ENCODE measurements at places on chromosomes 5 and 9. TPM values are rescaled to one million over a fixed set of nuclear protein-coding genes. Genes with fewer than 3 reads are reported as not detected.

FSD1L gene
- 7.5 TPM for total RNA-seq

NSA2 gene
- 72.4 TPM for total RNA-seq

CAMK2A gene
- not detected for total RNA-seq

SLC45A2 gene
- not detected for total RNA-seq

ARL14EPL gene
- total RNA-seq: 0.58 TPM

SLC6A19 gene
- total RNA-seq: not detected

ACOT12 gene
- not detected for total RNA-seq

NSG2 gene
- total RNA-seq: not detected

TEX48 gene
- not detected for total RNA-seq

- DNase-seq: no peak
Observed at GRCh38 chr9:126298063-126298801, 28.4 kb upstream of the MVB12B start.

- DNase-seq: peak; percentile 94
Observed at GRCh38 chr5:14187660-14188059, 44.5 kb downstream of the TRIO start.

GRCh38 chr9:86604741-86605140, 250.5 kb upstream of the TUT7 start:
- no peak for DNase-seq

GRCh38 chr5:40791715-40792139, 6.4 kb downstream of the PRKAA1 start:
- DNase-seq: no peak

- DNase-seq: no peak
Observed at GRCh38 chr9:86907346-86907745, 40.0 kb downstream of the GAS1 start.

GRCh38 chr9:109473329-109473728, 24.8 kb downstream of the PTPN3 start:
- no peak for DNase-seq

GRCh38 chr9:6711403-6711802, 46.4 kb upstream of the KDM4C start:
- no peak for DNase-seq

GRCh38 chr9:7303907-7304626, 495.5 kb downstream of the DMAC1 start:
- DNase-seq: no peak

DNA sequence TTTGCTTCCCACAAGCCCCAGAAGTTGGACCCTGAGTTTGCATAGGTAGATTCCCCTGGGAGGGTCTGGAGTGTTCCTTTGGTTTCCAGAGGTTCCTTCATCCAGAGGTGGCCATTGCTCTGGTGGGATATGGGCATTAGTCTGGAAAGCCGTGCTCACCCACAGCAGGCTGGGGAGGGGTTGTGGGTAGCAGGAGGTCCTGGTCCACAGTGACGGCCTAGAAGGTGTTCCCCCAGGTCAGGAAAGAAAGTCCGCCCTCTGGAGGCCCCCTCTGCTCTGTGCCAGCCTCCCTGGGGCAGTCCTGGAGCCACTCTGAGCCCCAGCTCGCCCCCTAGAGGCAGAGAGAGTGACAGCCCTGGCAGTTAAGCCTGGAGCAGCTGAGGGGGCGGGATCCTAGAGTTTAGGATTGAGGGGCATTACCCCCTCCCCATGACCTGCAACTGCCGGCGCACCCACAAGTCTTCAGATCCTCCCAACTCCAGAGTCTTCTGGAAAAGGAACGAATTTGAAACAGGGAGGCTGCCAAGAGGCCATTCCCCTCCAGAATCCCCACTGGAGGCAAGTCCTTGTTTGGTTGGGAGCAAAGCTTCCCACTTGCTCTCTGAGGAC, 36.8 kb downstream of the NDST1 start:
- DNase-seq: peak; percentile 69

DNA sequence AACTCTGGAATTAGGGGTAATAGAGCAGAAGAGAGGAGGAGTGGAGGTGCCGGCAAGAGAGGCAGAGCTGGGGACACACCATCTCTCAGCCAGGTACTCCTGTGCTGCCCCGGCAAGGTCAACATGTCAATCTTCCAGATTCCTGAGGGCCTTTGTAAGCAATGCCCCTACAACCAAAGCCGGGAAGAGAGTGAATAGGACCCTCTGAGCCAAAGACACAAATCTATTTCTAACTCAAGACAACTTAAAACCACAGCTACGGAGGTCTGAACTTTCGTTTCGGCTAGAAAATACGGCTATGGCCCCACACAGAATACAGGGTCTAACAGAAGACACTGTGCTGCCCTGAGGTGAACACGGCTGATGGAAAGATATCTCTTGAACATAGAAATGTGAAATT, 66.6 kb downstream of the SERINC5 start:
- no peak for DNase-seq

- no peak for DNase-seq
Observed at GRCh38 chr9:92970467-92970923, 23.2 kb downstream of the FGD3 start.

DNA sequence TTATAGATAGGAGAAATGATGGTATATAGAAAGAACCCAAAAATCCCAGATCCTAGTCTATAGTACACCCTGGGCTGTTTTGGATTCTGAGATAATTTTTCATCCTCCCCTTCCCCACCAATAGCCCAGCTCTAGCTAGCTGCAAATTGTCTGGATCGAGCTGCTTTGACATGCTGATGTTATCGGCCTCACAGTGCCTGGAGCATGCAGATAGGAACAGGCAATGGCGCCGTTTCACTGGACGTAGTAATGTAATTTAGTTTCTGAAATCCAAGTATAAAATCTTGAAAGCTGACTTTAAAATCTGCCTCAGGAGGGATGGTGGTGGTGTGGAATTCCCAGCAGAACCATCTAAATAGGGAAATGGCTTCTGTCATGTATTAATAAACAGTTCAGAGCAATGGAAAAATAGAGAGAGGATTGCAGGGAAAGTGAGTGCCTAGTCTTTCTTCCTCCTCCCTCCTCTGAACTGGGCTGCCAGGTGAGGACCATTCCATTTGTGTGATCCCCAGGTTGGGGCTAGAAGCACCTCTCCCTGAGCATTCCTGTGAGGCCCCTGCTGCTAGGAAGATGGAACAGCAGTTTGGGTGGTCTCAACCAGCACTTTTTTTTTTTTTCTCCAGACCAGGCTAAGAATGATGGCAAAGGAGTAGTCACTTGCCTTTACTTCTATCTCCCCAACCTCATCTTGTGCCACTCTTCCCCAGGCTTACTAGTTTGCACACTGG, 31.9 kb downstream of the FAM219A start:
- no peak for DNase-seq

DNA sequence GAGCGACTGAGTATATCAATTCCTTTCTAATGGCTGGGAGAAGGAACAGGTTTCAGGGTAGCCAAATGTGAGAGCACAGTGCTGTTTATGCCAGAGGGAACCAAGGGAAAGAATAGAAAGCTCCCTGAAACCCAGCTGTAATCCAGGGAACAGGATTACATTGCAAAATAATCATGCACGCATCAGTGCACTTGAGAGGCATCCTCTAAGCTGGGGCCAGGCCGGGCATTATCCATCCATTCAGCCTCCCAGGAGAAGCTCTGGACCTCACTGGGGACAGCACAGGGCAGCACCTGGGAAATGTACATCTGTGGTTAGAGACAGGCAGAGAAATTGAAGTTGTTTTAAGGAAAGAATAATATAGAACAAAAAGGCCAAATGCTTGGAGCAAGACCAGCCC, 72.7 kb downstream of the MTRR start:
- DNase-seq: no peak

DNA sequence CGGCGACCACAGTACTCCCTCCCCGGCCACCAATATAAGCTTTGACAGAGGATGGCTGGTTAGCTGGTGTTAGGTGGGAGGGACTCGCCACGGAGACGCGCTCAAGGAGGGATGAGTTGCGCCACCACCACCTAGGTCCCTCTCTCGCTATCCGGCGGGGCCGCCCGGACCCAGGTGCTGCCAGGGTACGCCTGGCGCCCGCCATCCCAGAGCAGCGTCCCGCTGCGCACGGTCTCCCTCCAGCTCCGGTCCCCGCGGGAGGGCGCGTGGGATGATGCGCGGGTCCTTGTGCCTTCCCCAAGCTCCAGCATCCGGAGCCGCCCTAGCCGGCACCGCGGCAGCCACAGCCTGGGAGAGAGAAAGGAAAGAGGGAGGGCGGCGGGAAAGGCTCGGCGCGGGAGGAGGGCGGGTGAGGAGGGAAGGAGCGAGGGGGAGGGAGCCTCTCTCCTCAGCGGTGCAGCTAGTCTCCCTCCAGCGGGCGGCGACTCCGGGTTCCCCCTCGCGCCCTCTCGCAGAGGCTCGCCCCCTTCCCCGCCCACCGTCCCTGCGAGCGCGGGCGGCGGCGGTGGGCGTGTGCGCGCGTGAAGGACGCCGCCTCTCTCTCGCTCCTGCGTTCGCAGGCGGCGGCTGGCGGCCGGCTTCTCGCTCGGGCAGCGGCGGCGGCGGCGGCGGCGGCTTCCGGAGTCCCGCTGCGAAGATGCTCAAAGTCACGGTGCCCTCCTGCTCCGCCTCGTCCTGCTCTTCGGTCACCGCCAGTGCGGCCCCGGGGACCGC, at the start of gene CAMK4:
TSS of gene CAMK4 (plus strand) at position 598 of the 774 bp plus-strand sequence. CDS start at position 698, 100 bp downstream.
- peak; percentile 69 for DNase-seq

- DNase-seq: no peak
Observed at GRCh38 chr9:17622141-17622540, 43.3 kb downstream of the SH3GL2 start.

- no peak for DNase-seq
Observed at GRCh38 chr5:38162625-38163024, 95.7 kb upstream of the EGFLAM start.

DNA sequence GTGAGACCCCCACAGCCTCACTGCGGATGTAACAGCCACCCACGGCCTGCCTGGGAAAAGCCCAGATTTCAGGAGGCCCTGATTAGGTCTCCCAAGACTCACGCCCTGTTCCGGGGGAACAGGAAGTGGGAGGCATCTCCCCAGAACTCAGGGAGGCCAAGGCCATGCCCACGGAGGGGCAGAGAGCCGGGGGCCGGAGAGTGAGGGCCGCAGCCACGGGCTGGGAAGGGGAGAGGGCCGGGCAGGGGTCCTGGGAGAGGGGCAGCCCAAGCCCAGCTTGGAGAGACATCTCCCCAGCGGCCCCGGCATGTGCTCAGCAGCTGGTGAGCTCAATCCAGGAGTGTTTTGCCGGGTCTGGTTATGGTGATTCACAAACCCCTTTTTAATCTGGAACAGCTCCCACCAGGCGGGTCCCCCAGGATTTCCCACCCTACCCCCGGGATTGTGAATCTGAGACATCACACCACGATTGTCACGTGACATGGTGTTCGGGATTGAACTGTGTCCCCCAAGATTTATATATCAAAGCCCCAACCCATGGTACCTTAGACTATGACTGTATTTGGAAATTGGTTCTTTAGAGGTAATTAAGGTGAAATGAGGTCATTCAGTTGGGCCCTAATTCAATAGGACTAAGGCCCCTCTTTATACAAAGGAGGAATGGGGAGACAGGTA, 26.6 kb downstream of the KCNT1 start:
- DNase-seq: no peak

GRCh38 chr5:59600153-59600552, 293.4 kb downstream of the PDE4D start:
- DNase-seq: no peak

GRCh38 chr9:27094640-27095298, 14.3 kb upstream of the TEK start:
- peak; percentile 74 for DNase-seq

DNA sequence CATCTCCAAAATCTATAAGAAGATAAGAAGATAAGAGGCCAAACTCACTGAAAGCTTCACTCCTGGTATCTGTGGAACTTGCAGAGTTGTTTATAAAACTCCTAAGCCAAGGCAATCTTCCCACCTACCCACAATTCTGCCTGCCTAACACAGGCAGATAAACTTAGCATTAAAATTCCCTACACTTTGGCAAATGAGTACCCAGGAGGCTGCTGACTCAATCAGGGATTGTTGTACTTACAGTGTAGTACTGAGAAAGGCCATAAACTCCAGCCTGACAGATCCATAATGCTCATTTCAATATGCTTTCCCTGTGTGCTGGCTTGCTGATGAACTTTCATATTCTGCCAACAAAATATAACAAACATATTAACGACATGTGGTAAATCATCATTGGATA, 725.2 kb downstream of the BRINP1 start:
- no peak for DNase-seq

DNA sequence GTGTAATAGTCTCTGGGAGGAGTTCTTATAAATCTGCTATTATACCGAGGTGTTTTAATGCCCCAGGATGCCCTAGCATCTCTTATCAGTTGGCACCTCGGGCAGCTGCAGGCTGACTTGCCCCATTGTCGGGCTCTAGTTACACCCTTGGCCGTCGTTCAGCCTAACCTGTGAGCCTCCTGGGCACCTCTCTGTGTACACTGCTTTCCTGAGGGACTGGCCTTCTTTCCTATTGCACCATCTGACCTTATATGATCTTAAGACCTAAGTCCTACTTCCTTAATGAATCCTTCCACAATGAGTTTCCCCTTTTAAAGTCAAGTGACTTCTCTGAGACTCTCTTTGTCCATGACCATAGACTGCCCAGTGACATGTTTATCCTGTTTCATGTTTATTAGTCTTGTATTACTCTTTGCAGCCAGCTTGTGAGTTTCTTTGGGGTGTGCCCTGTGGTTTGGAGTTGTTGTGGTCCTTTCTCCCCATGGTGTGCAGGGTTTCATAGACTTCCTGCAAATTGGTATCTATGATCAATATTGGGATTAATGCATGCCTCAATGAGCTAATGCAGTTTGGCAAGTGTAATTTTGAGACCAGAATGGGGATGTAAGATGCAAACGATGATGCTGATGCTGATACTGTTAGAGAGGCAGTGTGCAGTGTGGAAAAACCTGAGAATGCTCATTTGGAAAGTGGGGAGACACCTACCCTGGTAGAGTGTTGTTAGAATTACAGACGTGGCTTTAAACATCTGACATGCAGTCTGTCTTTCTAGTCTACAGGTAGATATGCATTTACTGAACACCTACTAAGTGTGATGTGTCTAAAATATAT, 4.9 kb downstream of the DAPK1 start:
- no peak for DNase-seq

DNA sequence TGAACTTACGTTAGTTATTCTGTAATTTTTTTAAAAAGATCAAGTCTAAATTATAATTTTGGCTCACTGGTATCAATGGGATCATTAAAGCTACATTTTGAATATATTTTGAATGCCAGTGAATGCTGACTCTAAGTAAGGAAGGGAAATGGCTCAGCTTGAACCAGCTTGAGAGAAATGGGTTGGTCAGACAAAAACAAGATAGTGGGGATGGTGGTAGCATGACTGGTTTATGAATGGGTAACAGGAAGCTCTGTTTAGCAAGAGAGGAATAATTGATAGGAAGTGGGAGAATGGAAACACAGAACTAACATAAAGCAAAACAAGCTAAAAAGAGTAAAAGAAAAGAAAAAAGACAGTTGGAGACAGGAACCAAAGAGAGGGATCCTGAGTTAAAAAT, 220.2 kb downstream of the ADAMTS6 start:
- peak; percentile 39 for DNase-seq

GRCh38 chr9:132879457-132880323, 992 bp downstream of the SPACA9 start:
- DNase-seq: no peak

Data from endothelial cell of umbilical vein (primary cell).